Daoy (cell line): ENCODE measurements at places on chromosomes 2 and 18. TPM values are rescaled to one million over a fixed set of nuclear protein-coding genes. Genes with fewer than 3 reads are reported as not detected.

The EGR4 gene
- not detected in 2 replicates for total RNA-seq

The NAT8 gene
- not detected in 2 replicates for total RNA-seq

The FTCDNL1 gene
- 0.86 and 1.4 TPM in 2 replicates for total RNA-seq

The DNER gene
- total RNA-seq = 7.1 and 14.3 TPM in 2 replicates

The EMILIN1 gene
- total RNA-seq = 6.0 and 10.2 TPM in 2 replicates

- peak; percentile 15 for DNase-seq
These were observed 52.4 kb downstream of the AKAIN1 start for GRCh38 chr18:5144629-5145028.

GRCh38 chr18:48946329-48946835 is 4.4 kb downstream of the SMAD7 start:
- no peak for DNase-seq

GRCh38 chr2:96903815-96904214 is 33.9 kb upstream of the SEMA4C start:
- DNase-seq = no peak

- peak; percentile 7 for DNase-seq
These were observed 82.7 kb downstream of the ORC4 start for GRCh38 chr2:147937744-147938349.

DNA sequence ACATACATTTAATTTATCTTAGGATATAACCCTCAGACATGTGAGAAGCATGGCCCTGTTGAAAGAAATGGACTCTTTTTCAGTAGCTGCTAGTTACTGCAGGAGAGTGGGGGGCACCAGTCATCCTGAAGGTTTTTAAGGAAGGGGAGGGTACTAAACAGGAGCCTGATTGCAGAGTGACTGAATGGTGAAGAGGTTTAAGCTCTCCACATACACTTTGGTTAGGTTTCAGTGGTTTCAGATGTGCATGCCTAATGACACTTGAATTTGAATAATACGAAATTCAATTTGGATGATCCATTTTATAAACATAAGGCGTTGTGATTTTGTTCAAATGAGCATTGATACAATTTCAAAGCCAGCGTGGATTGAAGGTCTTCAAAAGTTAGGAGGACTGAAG is 10.9 kb upstream of the FAM237A start:
- no peak for DNase-seq

DNA sequence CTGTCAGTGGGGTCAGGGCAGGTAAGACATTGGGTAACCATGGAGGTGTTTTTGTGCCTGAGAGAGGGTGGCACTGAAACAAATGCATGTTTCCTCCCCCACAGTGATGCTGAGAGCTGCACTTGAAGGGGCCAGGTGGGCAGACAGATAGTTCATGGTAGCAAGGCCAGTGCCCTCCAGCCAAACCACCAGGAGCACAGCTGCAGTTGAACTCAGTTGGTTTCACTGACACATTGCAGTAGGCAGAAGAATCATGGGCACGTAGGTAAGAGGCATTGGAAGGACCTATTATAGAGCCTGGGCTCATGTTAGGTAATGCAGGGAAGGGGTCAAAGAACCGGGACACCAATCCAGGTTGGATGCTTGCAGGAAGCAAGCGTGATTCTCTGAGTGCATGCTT is 93.2 kb upstream of the ARL4C start:
- DNase-seq = no peak

DNA sequence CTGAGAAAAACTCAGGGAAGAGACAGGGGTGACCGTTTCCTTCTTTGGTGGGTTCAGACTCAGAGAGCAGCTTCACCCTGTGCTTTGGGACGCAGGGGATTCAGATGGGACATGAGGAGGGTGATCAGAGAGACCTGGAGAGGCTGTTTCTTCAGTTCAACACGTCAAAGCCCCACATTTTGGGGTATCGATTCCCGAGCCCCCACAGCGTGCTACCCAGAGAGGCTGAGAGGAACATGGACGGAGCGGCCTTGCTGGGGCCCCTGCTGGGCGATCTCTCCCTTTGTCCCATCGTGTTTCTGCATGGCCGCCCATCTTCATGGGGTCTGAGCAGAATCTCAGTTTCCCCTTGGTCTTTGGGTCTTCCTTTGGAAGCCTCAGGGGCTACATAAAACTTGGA is 38.2 kb upstream of the PXDN start:
- no peak for DNase-seq

- DNase-seq = no peak
These were observed 17.6 kb downstream of the CDC42EP3 start for GRCh38 chr2:37653805-37654378.

DNA sequence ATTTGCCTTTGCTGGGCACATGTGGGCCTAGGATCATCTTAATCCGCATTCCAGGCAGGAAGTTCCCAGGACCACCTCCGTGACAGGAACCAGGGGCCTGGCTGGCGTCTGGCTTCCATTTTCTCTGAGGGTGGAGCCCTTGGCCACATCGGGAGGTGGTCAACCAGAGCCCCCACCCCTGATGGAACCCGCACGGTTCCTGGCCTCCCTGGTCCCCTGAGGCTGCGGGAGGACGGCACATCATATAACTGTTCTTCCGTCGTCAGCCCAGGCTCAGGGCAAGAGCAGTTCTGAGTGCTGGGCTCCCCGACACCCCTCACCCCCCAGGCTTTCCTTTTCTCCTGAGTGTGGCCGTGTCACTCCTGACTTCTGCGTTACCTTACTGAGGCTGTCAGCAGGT is 13.5 kb downstream of the ESPNL start:
- no peak for DNase-seq

DNA sequence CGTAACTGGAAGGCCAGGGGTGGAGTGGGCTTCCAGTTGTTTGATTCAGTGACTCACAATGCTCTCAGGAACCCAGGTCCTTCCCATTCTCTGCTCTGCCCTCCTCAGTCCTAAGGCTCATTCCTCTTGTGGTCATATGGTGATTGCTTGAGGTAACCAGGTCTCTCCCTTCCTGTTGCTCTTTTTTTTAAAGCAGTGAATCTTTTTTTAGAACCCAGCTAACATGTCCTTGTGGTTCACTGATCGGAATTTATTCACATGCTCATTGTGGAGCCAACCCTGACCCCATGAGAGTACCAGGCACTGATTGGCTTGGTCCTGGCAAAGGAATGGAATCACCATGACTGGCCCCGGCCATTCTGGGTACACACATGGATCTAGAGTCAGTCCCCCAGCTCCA is 7.4 kb downstream of the THNSL2 start:
- DNase-seq = peak; percentile 42

DNA sequence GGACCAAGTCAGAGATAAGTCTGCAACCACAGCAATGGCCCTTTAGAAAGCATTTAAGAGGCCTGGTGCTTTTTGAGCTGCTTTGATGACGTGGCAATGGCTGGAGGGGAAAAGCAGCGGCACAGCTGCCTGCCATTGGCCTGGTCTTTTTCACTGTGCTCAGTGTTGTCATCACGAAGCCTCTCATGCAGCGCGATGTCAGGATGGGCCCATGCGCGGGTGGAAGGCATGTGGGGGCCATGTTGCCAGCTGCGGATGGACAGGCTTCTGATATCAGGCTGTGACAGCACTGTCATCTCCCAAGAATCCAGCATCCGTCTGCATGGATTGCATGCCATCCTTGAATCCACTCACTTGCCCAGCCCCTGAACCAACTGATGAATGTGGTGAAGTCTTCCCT is 204.5 kb downstream of the ACKR3 start:
- no peak for DNase-seq

GRCh38 chr2:42881732-42882131 is 89.3 kb upstream of the HAAO start:
- DNase-seq = peak; percentile 58

GRCh38 chr2:143828763-143829537 is 691.0 kb downstream of the ZEB2 start:
- no peak for DNase-seq
